ENCODE measurements at places on chromosomes 13 and 19.

DNA sequence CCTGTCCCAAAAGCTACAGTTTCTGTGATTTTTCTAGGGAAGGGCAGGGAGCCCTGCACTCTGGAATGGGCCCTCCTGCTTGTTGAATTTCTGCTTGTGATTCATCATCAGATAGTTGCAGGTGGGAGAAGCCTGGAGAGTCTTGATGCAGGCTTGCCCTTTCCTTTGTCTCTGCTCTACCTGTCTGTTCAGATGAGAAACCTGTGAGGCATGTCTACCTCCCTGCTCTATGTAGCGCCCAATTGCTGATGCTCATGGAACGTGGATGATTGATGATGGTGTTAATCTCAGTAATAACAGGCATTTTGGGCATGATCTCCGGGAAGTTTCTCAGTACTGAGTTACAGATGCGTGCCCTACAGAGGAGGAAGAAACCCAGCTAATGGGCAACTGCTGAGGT is 10.9 kb upstream of the CBY2 start:
- DNase-seq, result no peak

DNA sequence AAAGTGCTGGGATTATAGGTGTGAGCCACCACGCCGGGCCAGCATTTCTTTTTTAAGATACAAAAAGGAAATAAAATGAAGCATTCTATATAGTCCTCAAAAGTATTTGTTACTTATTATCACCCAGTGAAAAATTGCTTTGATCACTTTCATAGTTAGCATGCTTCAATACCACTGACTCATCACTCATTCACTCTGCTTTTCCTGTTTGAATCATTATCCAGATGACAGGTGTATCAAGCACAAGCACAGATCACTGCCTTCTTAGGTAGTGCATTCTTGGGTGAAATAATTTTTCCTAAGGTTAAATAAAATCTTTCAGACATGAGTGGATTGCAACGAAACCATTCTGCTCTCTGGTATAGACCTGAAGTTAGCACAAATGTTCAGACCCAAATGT is 35.8 kb upstream of the SPART start:
- no peak for DNase-seq

DNA sequence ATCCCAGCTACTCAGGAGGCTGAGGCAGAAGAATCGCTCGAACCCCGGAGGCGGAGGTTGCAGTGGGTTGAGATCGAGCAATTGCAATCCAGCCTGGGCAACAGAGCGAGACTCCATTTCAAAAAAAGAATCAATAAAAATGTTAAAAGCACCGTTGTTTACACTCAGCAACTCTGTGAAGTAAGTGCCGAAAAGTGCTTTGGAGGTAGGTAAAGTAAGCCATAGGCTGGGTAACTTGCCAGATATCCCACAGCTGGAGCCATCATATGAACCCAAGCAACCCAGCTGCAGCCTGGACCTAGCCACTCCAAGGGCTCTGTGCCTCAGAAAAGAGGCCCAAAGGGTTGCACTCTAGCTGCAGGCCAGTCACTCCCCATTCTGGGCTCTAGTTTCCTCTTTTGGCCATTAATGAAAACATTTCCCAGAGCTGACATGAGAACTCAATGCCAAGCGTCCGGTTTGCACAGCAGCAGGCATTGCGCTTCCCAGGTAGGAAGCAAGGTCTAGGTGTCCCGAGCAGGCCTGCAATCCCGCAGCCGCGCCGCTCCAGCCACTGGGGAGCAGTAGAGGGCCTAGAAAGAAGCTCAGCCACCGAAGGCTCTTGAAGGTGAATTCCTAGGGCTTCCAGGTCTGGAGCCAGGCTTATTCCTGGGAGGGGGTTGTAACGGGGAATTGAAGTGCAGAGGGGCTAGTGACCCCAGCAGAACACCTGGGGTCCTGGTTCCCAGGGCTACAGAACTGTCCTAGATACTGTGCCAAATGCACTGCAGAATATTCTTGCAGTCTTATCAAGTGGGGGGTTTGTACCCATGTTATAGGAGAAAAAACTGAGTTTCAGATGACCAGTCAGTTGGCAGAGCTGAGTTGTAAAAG is 4.1 kb upstream of the CD79A start:
- peak; percentile 51 for DNase-seq

DNA sequence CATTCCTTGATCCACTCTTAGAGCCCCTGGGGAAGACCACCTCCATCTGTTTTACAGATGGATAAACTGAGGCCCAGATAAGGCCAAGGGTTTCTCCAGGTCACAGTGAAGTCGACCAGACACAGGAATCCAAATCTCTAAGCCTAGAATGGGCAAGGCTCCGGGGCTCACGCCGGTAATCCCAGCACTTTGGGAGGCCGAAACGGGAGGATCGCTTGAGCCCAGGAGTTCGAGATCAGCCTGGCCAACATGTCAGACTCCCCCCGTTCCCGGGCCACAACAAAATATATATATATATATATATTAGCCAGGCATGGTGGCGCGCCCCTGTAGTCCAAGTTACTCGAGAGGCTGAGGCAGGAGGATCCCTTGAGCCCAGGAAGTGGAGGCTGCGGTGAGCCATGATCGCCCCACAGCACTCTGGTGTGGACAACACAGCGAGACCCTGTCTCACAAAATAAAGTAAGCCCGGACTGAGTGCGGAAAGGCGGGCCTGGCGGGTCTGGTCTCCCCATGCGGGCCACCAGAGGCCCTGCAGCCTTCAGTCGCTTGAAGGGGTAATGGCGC is 615 bp upstream of the RPL13A start:
- no peak for DNase-seq
